ENCODE measurements at places on chromosomes 3 and 15. TPM values are rescaled to one million over a fixed set of nuclear protein-coding genes. Genes with fewer than 3 reads are reported as not detected.

- no peak overlapping the region for H3K4me3 ChIP-seq
- H3K27me3 ChIP-seq, result peaks cover 2% of the 10 kb centered on the region
- no peak for DNase-seq
- H3K27ac ChIP-seq, result no peak overlapping the region
- H3K36me3 ChIP-seq, result peaks cover 6% of the 10 kb centered on the region
- H3K4me1 ChIP-seq, result no peaks in the 10 kb centered on the region
Measured at GRCh38 chr15:23866832-23867231, 179.7 kb upstream of the NDN start.

DNA sequence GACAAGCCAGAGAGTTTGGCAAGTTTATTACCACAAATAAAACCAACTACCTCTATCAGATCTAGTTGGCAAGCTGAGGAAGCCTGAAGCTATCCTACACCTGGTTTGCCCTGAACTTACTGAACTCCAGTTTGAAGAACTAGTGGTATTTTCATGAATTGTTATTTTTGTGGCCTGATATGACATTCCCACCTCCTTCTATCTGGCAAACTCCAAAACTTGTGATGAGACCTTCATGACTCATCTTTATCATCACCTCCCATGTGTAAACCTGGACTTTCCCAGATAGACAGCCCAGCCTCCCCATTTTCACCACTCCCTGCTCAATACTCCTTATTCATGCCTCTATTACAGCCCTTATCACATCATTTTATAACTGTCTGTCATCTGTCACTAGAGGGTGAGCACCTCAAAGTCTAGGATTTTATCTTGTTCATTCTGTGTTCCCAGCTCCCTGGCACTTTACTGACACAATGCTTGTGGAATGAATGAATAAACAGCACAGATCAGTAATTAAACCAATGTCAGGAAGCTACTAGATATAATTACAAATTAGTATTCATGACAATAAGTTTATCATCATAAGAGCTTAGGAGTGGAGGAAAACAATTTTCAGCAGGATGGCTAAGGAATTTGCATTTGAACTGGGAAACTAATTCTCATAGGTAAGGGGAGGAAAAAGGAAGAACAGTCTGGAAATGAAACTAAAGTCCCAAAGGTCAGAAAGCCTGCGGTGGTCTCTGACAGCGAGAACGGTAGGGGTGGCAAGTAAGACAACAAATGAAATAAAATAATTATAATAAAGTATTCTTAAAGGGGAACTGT, 13.2 kb upstream of the TRANK1 start:
- no peak overlapping the region for H3K4me3 ChIP-seq
- H3K36me3 ChIP-seq, result no peaks in the 10 kb centered on the region

DNA sequence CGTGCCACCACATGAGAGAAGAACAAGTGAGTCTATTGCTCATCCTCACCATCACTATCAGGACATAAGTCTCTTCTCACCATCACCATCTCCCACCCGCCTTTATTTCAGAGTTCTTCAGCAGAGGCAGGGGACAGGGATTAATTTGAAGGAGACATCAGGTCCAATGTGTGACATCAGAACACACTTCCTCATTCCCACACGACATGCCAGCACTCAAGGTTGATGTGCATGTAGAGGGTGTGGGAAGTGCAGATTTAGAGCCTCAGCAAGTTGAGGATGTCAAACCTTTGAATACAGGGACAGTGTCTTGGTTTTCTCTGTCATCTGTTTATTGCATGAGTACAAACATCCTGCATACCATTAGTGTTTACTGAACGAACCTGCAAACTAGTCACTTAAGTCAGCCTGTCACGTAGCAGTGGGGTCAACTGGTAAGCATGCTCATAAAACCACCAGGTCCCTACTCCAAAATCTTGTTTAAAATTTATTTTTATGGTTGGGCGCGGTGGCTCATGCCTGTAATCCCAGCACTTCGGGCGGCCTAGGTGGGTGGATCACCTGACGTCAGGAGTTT, 104.4 kb downstream of the MYLK start:
- H3K27ac ChIP-seq, result peak overlapping the region; percentile 34
- H3K27me3 ChIP-seq, result peaks cover 9% of the 10 kb centered on the region
- H3K4me3 ChIP-seq, result no peak overlapping the region
- peaks cover 74% of the 10 kb centered on the region for H3K36me3 ChIP-seq

DNA sequence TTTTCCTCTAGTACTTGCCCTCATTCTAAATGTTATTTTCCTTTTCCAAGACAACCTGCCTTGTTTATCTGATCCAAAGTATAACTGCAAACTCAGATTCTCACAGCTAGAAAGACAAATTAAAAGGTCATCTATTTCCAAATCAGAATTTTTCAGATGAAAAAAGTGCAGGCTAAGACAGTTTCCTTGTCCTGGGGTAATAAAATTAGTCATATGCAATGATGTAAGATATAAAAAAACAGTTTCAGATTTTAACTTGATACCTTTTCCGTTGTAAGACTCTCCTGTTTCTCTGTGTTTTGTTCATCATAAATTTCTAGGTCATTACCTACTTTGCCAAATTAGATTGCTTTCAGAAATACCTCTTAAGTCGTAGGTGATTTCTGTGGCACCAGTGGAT, 238.4 kb upstream of the PEX5L start:
- peaks cover 54% of the 10 kb centered on the region for H3K4me1 ChIP-seq
- no peaks in the 10 kb centered on the region for H3K27me3 ChIP-seq
- H3K27ac ChIP-seq, result peak overlapping the region; percentile 70
- peaks cover 8% of the 10 kb centered on the region for H3K36me3 ChIP-seq

DYNC1LI1 gene
- total RNA-seq, result 53.7 TPM

All from HFFc6 (cell line).